ENCODE measurements at places on chromosomes 3 and 15.
A peak's percentile ranks its signal among the peaks of the same experiment; 100 is the strongest.

DNA sequence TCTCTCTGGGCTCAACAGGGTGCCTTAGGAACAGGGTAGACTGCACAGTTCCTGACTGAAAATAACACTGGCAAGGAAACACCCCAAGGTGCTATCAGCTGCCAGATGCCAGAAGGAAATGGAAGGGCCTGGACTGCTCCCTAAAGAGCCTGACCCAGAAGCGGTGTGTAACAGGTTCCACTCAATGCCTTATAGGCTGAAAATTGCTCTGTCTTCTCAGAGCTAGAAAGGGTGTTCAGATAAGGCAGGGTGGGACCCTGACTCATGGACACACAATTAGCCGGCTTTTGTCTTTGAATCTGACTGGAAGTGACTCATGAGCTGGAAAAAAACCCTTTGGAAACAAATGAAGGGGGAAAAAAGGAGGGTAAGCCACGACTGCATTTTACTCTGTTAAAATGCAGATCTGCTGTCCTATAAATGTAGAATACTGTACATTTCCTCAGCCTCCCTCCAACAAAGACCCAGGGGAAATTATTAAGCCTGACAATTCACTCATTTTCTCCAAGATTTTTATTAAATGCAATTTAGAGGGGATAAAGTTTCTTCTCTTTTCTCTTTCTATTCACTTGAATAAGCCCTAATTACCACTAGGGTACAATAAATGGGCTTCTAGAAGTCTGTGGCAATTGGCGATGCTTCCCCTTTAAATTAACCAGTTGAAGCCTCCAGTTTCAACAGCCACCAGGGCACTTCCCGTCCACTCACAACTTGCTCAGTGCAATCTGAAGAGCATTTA is 160.2 kb upstream of the TBL1XR1 start:
- no peak for DNase-seq

GRCh38 chr15:70584838-70585706 is 178.3 kb downstream of the UACA start:
- DNase-seq, result peak; percentile 32

DNA sequence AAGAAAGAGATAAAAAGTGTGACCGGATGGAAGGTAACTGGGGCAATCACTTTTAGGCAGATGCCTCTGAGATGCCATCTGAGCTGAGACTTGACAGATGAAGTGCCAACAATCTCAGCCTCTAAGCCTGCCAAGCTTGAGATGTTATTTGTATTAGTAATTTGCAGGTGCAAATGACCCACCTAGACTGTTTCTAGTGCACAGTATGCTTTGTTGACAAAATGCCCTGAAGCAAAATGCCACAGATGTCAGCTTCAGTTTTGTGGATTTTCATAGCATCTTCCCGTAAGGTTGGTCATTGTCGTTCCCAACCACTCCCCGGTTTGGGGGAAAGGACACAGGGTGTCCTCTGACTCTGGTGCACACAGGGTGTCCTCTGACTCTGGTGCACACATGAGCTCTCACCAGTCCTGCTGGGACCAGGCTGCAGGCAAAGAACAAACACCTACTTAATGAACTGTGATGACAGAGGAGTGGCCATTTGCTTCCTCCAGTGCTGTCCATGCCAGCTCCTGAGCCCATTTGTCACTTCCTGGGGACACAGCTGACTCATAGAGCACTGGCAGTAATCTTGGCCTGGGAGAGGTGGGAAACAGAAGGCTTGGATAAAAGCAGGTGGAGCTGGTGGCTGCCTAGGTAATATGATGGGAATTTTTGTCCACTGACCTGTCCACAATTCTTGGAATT is 16.7 kb upstream of the PPP1R2 start:
- DNase-seq, result no peak

DNA sequence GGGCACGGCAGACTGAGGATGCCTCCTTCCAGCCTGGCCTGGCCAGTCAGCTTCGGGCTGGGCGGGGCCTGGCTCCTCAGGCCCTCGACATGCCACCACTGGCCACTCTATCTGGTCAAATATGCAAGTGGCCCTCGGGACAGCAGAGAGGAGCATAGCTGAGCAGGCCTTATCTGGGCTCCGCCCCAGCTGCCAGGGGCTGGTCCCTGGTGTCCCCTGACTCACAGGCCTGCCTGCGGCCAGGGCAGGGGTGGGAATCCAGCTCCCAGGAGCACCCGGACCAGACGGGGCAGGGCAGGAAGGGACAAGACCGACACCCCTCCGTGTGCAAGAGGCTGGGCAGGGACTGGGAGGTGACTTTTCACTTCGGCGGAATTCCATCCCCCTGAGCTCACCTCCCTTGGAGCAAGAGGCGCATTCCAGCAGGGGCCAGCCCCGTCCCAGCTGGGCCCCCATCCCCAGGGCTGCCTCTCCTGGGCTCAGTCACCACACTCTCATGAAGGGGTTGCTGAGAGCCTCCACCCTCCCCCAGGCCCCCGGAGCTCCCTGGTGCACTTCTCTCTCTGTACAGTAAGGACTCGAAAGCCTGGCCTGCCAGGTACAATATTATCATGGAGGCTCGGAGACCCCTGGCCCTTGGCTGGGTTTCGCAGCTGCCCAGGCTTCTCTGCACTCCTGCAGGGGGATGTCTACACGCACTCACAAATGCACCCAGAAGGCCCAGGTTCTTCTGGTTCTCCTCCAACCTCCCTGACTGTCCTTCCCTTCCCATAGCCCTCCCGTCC is 29.5 kb downstream of the WNT7A start:
- DNase-seq, result no peak

GRCh38 chr3:41580274-41580959 is 381.1 kb downstream of the CTNNB1 start:
- no peak for DNase-seq

DNA sequence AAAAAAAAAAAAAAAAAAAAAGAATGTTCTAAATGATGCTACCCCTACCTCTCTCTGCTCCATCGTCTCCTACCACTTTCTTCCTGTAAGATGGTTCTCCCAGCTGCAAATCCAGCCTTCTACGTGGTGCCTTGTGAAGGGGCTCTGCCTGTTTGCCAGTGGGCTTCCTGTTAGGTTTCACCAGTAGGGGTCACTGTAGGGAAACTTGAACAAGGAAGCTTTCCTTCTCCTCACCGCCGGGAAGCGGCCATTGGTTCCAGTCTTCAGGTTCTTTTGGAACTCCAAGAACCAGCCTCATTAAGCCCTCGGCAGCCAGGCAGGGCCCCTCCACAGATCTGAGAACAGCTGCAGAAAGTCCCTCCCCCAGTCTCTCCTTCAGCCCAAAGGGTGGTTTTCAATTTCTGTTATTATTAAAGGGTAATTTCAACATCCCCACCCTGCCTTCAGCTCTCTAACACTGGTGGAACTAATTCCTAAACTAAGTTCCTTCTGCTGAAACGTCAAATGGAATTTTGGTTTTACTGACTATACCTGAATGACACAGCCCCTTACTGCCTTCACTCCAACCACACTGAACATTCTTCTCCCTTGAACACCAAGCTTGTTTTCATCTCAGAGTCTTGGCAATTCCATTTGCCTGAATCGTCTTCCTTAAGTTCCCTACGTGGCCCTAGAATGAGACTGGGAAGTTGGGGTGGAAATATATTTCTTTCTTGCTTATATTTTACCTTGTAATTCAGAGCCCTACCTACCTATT is 13.5 kb downstream of the MCCC1 start:
- DNase-seq, result no peak

Data from stimulated activated CD4-positive, alpha-beta T cell treated with anti-CD3 and anti-CD28 coated beads, Interleukin-4, amount 100 ng/mL, for 4 hours (primary cell).